AG08396 (cell line): ENCODE measurements at places on chromosomes 11 and 22.
A peak's percentile ranks its signal among the peaks of the same experiment; 100 is the strongest.

DNA sequence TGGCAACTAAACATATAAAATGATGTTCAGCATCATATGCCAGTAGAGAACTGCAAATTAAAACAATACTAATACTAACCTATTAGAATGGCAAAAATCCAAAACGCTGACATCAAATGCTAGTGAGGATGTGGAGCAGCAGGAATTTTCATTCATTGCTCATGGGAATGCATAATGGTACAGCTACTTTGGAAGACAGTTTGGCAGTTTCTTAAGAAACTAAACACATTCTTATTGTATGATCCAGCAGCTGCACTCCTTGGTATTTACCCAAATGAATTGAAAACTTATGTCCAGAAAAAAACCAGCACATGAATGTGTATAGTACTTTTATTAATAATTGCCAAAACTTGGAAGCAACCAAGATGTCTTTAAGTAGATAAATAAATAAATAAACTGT is 258.0 kb downstream of the TENM4 start:
- DNase-seq: peak; percentile 65

DNA sequence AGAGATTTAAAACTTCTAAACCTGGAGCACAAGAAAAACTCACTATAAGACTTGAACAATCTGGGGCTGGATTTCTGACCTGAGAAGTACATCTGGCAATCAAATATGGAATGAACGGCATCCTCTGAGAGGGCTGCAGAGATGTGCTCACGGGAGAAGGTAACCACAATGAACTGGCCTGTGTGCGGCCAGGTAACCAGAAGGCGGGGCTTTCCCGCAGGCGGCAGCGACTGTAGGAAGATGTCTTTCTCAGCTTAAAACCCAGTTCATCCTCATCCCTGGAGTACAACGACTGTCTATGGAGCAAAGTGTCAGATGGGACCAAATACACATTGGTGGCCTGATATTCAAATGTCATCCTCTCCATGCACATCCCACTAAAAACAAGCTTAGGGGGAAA is 24.5 kb downstream of the MICAL3 start:
- DNase-seq: no peak

DNA sequence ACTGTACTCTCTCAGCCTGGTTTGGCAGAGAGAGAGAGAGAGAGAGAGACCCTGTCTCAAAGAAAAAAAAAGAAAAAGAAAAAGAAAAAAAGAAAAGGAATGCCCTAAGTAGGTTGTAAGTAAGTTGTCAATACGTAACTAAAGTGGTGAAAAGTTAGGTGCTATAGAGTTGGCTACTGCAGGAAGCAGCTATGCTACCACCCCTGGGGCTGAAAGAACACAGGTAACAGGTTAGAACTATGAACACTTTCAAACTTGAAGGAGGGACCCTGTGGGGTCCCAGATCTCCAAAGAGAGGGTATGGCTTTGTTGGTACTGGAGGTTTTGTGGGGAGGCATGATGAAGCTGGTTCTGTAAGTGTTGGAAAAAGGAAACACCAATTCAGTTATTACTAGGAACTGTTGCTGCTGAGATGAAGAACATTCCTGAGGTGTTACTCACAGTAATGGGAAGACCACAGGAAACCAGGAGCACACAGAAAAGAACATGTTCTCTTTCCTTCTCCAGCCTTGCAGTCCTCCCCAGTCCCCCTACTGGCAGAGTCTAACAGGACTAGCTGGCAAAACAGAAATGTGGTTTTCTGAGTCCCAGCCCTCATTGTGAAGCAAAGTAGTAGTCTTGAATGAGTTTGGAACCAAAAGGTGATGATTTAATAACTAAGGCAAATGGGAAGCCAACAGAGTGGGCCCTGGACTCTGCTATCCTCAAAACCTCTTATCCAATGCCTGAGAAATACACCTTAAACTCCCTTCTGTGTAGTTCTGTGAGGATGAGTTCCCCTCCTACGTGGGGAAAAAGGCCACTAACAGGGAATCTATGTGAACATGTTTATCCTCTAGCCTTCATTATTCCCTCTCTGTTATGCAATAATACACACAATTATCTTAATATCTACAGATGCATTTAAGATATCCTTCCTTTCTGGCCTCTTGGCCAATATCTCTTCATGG is 427.0 kb upstream of the DDI1 start:
- DNase-seq: peak; percentile 77

DNA sequence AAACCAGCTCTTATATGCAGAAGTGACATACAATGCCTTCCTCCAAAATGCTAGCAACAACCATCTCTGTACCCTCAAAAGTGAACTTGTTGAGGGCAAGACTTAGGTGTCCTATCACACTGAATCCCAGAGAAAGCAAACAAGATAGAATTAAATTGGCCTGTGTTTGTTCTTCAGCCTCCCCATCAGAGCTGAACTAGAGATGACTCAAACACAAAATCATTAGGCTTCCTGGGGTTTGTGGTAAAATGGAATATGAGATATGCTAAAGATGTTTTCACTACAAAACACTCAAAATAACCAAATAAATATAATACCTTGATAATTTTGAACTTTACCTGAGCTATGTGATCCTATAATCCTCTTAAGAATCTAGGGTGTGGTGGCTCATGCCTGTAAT is 31.6 kb downstream of the ZNF214 start:
- no peak for DNase-seq

- no peak for DNase-seq
Observed at GRCh38 chr22:44002324-44002723, 21.8 kb upstream of the PARVB start.

GRCh38 chr11:116930177-116930576 is 92.8 kb upstream of the APOA1 start:
- peak; percentile 34 for DNase-seq

DNA sequence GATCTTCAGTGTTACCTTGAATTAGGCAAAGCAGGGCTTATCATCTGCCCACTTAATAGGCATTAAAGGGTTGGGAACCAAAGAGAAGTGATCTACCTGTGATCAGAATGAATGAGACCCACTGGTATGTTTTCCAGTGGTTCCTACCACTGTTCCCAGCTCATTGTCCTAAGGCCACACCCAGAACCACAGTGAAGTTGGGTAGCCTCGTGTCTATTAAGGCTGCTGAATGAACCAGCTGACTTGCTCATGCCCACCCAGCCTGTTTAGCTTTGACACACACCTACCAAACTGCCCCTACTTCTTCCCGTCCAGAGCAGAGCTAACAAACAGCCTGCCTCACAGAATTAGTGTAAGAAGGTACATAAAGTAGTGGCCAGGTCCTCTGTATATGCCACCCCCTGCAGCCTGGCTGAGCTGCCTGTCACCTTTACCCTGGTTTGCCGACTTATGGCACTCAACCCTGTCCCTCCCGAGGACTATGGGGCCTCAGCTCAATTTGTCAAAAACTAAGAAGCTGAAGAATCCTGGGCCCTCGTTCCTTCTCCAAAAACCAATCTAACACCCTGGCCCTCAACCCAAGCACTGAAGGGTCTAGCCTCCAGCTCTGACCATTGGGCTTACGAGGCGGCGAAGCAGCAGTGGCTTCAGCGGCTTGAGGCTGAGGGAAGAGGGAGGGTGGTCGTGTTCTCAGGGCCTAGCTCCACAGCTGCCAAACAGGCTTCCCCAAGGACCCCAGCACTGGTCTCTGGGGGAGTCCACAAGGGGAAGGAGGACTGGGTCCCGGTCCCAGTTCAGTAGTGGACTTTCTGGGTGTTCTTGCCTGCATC is 9.8 kb downstream of the UCP2 start:
- DNase-seq: no peak

DNA sequence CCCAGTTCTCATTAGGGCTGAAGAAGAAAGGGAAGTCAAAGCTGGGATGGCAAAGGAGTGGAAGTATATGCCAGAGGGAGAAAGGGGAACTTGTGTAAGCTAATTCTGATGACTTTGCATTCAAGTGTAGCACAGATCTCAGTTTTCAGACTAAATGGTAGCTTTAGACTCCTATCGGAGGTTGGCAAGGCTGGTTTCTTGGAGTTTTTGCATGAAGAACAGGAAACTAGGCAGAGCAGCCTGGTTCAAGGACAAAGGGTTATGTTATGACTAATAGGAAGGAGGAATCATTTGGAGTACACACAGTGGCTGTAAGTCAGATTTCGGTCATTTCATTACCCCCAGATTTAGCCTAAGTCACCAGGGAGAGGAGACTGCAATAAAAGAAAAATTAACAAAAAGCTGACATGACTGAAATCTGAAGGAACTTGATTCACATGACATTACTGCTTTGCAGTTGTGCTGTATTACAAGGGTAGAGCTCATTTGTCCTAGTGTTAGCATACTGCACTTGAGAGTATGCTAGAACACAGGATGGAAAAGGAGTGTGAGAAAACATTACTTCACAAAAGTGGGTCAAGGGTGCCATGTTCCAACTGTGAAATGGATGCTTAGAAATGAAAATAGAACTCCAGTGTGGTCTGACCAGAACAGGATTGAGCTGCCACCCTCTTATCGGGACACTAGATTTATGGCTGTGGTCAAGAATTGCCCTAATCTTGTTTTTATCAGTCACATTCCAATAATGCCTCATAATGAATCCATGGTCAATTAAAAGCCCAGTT is 23.6 kb downstream of the ADM start:
- no peak for DNase-seq

DNA sequence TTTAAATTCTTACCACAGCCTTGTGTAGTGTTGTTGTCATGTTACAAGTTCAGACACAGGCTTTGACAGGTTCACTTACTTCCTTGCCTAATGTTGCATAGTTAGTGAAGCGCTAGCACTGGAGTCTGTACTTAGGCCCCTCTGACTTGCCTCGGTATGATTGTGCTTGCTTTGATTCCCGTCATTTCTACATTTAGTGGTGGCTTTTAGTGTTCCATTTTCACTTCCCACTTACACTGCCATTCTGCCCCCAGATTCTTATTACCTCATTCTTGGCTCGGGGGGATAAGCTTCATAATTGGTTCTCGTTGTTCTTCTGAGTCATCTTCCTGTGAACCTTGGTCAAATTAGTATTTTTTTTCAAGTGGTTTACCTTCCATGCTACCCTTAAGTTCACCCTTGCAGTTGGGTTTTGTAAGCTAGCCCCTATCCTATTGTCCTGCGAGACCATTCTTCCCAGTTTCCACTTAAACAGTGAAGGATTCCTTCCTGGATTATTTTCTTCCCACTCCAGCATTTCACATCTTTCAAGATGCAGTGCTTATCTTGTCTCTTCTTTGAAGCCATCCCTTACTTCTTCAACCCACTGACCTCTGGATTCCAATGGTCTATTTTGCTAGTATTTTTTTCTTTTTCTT is 68.7 kb downstream of the DDX10 start:
- no peak for DNase-seq

DNA sequence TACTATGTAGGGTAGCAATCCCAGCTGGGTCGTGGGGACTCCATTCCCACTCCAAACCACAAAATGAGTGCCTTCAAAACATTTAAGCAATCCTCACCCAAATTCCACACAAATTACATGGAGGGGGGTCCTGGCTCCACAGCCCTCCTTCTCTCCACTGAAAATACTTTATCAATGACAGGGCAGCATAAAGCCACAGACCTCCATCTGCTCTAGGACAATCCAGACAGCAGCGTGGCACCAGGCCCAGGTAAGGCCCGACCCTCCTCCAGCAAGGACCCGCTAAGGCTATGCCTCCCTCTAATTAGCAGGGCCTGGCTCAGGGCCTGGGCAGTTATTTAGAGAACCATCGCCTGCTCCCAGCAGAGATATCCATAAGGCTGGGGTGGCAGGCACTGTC is at the start of gene PANX3:
Gene PANX3, plus strand, starts transcription at position 365 of the 400 bp plus-strand sequence. CDS start 129 bp downstream, outside the sequence.
- no peak for DNase-seq

DNA sequence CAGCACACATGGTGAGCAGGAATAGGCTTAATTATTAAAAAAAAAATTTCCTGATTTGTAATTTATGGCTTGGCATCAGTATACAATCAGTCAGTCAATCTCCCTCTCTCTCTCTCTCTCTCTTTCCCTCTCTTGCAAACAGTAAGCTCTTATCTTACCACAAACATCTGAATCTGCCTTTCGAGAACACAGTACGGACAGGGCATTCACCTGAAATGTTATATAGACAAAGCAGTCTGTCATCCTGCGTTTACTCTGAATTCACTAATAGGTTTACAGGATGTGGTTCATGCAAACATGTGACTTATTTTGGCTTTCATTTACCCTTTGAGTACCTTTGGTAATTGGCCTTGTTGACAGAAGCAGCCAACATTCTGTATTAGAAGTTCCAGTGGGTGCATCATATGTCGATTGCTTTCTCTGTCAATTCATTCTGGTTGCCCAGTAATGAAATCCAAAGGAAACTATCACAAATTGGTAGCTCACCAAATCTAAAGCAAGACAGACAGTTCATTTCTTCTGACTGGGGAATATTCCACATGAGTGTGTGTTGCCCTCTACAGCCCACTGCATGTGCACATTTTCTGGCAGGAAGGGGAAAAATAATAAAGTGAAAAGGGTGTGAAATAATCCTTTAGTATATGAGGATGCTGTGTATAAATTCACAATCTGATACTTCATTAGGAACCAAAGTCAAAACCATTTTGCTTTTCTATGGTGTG is 1058.2 kb downstream of the LRRC4C start:
- DNase-seq: no peak

DNA sequence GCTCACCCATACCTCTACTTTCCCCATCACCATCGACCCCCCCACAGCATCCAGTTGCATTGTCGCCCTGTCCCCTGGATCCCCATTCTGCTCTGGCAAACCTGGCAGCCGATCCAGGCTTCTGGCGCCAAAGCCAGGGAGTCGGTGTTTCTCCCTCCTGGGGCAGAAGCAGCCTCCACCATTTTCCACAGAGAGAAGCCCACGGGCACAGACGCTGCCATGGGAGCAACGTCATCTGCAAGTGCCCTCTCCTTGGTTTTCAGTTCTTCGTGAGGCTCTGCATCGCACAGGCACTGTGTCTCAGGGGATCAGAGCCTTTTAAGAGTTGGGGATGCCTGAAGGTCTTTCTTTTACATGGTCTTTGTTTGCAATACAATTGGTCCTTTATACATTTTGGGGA is 2.3 kb downstream of the YPEL4 start:
- no peak for DNase-seq

- no peak for DNase-seq
Observed at GRCh38 chr11:83192606-83193245, 786 bp upstream of the ANKRD42 start.

DNA sequence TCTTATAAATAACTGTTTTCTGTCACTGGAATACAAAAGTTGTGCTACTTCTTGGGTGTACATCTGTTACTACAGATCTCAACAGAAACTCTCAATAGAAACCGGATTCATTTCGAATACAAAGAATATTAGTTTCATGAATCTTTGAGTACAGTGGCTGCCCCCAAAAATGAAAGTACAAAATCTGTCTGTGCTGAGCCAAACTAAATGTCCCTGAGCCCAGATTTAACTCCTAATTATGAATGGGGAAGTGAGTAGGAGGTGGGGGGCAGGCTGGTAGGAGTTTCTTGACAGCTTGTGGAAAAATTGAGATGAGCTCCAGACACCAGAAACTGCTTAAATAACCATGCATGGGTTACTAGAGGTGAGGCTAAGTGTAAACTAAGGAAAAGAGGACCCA is 41.6 kb downstream of the PITPNB start:
- no peak for DNase-seq

DNA sequence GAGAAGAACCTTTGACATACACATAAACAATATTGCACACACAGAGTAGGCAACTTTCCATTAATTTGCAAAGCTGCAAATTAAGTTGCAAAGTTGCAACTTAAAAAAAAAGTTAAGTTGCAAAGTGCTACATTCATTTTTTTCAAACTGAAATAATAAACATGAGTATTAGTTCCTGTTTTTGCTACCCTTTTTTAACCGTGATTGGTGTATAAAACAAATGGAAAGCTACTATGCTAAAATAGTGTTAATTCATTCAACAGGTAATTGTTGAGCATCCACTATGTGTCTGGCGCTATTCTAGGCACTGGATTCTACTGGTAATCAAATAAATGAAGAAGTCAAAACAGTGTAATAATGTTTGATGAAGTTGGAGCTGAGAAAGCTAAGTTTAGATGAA is 8.1 kb downstream of the ZFP91 start:
- DNase-seq: no peak
